T follicular helper cell (primary cell): ENCODE measurements at places on chromosomes 13 and 19.

DNA sequence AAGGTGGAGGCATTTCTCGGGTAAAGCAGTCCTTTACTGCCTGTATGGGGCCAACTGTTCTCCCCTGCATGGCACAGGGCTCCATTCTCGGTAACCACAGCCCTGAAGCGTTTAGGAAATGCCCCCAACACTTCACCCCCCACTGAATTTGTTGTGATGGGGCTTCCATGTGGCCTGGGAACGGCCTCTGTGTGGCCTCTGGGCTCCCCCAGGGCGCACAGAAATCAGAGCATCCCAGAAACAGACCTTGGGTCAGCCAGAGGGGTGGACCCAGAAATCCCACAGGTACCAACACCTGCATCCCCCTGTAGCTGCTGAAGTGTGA, 153.7 kb upstream of the VSTM2B start:
- DNase-seq: no peak

GRCh38 chr13:45784755-45785675, 66.5 kb downstream of the SIAH3 start:
- DNase-seq: no peak

DNA sequence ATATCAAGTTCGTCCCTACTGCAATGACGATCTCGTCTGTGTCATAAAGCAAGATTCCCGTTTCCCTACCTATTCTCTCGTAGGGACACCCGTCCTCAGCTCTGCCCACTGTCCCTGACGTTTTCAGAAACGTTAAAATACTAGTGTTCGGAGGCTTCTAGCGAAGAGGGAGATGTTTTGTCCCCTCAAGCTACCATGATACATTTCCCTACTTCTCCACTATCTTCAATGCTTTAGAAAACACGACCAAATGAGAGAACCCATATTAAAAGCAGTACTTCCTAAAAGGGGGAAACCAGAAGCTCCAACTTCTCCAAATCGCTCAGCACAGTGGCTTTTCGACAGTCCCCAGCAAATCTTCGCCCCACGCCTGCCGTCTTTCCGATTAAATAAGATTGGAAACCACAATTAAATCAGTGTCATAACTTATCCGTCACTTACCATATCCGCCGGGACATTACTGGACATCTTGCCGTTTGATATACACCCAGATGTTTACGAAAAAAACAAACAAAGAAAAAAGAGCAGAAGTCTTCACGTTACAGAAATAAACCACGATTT, 1.3 kb downstream of the UBL3 start:
- no peak for DNase-seq

- DNase-seq: no peak
Measured at GRCh38 chr13:104006625-104007075, 940.4 kb upstream of the SLC10A2 start.

GRCh38 chr13:26784704-26785639, 24.4 kb upstream of the GPR12 start:
- DNase-seq: no peak

DNA sequence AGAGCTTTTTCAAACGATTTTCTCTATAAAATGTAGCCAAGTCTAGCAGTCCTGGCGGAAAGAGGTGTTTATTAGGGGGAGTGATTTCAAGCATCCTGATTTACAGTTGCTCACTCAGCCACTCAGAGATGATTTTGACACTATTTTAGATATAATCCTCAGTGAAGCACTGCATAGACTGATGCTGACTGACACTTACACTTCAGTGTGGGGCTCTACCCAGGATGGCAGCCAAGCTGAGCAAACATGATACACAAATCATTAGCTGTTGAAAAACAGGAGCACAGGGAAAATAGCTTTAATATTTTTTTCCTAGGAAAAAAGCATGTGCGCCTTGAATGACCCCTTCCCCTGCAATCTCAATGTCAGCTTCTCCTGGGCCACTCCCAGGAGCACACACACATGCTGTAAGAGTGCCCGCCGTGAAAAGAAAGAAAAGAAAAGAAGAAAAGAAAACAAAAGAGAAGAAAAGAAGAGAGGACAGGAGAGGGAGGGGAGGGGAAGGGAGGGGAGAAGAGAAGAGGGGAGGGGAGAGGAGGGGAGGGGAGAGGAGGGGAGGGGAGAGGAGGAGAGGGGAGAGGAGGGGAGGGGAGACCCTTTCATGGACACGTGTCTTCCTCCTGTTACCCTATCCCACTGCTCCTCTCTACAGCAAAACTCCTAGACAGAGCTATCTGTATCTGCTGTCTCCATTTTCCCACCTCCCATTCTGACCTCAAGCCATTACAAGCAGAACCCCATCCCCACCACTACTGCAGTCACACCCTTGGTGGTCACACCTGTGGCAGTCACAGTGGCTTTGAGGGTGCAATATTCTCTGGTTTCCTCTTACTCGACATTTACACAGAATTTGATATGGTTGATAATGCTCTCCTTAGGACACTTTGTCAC, 36.4 kb downstream of the RCBTB2 start:
- no peak for DNase-seq

- no peak for DNase-seq
Measured at GRCh38 chr13:47813718-47814117, 187.4 kb downstream of the SUCLA2 start.

DNA sequence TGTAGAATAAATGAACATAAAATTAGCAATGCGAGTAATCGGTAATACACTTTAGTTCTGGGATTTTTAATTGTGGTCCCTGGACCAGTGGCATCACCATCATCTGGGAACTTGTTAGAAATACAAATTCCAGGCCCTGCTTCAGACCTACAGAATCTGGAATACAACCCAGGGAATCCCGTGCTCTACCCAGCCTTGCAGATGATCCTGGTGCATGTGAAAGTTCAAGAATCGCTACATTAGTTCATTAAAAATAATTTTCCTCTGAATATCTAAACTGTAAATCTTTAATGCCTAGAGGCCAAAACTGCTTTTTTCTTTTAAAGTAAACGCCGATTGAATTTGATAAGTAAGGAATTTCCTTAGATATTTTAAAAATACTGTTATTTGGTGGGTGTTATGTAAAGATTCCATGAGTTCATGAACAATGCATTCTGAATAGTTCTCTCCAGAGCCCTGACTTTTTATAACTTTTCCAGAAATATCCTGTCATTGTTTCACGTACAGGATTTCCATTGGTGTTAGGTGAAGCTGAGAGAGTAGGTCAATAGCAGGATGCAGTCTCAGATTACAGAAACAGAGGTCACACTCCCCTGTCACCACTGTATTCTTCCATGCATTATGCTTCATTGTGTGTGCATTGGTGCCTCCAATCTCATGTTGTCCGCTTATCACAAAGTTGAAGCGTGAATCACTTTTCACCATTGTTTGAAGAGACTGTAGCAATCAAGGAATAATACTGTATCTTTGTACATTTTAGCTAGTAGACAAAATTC, 596.5 kb upstream of the KLF12 start:
- no peak for DNase-seq

- no peak for DNase-seq
Measured at GRCh38 chr13:25657157-25657556, 285.4 kb downstream of the ATP8A2 start.

DNA sequence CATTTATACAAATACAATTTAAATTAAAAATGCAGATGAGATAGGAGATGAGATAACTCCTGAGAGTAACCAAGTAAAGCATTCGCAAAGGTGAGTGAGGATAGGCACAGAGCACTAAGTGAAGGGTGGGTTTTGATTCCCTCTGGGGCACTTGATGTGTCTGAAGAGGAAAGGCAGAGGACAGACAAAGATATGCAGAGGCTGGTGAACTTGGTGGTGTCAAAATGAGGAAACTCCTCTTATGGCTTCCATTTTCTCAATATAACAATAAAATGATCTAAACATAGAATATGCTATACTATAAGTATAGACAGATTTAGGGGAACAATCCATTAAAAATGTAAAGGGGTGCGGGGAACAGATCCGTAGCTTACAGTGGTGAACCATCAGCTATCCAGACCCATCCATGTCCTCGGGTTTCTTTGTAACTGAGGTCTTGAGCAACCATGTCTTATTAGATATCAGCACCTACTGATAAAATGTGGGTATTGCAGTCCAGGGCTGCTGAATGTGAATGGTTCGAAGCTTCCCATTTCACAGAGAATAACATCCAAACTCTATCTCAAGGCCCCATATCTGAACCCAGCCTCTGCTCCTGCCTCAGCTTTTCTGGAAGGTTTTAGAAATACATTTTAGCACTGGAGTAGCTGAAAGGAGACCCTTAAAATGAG, 73.9 kb upstream of the SLC10A2 start:
- no peak for DNase-seq

- DNase-seq: no peak
Measured at GRCh38 chr13:113901231-113901630, 37.4 kb upstream of the GAS6 start.

GRCh38 chr13:50581586-50582196, 261.8 kb downstream of the DLEU7 start:
- no peak for DNase-seq

DNA sequence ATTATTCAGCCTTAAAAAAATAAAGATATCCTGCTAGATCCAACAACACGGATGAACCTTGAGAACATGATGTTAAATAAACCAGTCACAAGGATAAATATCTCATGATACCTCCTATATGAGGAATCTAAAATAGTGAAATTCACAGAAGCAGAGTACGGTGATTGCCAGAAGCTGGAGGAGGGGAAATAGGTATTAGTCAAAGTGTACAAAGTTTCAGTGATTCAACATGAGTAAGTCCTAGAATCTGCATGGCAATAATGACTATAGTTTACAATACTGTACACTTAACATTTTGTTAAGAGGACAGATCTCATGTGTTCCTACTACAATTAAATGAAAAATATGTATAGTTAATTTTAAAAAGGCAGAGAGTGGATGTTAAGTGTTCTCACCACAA, 206.6 kb upstream of the SLC10A2 start:
- no peak for DNase-seq

GRCh38 chr13:74015137-74015536, 119.1 kb downstream of the KLF12 start:
- DNase-seq: no peak

GRCh38 chr19:11693505-11694499, 44.9 kb downstream of the ZNF823 start:
- DNase-seq: no peak

GRCh38 chr13:75321084-75321483, 160.9 kb downstream of the TBC1D4 start:
- DNase-seq: no peak

GRCh38 chr19:17391371-17392151, 2.4 kb downstream of the CCDC194 start:
- no peak for DNase-seq

GRCh38 chr13:75216038-75216437, 265.9 kb downstream of the TBC1D4 start:
- no peak for DNase-seq

DNA sequence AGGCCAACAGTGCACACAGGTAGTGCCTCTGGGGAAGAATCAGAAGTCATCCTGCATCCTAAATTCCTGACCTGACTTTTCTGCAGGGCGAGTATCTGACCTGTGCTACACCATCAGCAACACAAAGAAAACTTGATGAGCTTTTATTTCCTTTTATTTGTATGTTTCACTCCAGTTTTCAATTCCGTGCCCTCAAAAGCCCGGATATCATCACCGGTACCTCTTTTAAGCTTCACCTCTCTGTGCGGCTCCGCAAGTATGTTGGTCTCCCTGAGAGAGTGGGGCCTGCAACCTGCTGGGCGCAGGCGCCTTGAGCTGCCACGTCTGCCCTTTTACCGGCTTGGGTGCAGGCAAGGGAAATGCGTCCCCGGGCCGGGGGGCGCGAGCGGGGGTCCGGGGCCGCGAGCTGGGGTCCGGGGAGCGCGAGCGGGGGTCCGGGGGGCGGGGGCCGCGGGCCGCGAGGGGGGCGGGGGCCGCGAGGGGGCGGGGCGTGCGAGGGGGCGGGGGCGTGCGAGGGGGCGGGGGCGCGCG, 4.3 kb upstream of the DUXA start:
- DNase-seq: peak; percentile 12

GRCh38 chr19:46466536-46467196, 4.7 kb downstream of the PNMA8A start:
- no peak for DNase-seq

GRCh38 chr13:29490561-29490885, 105.0 kb downstream of the SLC7A1 start:
- no peak for DNase-seq

GRCh38 chr13:27977476-27978300, 8.6 kb upstream of the CDX2 start:
- no peak for DNase-seq

DNA sequence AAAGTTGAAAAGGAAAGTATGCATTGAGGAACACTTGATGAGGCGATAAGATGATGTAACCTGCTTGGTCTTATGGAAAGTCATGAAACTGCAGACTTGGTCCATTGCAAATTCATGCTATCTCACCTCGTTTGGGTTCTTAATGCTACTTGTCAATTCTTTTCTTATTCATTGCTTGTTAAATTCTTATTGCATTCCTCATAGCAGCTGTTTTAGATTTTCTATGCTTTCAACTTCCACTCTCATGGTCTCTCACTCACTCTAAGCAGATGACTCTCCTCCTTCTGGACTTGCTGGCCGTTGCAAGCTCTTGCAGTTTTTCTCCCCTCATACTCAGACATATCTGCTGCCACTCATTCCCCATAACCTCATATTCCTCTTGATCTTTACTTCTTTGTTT, 67.8 kb upstream of the CSNK1A1L start:
- DNase-seq: no peak

DNA sequence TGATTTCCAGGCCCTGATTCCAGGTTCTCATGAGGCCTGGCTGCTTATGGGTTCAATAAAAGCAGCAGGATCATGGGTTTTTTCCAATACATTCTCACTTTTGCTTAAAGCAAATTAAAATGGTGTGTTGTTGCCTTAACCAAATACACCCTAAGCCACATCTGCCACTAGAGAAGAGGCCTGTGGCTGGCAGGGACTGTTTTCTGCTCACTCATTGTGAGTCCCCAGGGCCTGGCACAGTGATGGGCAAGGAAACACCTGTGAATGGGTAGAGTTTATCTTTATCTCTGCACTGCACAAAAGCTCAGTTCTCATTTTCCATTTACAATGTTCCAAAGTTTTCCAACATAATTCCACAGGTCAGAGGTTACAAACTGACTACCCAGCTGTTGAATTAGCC, 726.0 kb downstream of the UQCRFS1 start:
- no peak for DNase-seq

GRCh38 chr13:98650396-98651107, 73.6 kb upstream of the STK24 start:
- no peak for DNase-seq

GRCh38 chr13:28659621-28659970, 666 bp downstream of the POMP start:
- DNase-seq: no peak

DNA sequence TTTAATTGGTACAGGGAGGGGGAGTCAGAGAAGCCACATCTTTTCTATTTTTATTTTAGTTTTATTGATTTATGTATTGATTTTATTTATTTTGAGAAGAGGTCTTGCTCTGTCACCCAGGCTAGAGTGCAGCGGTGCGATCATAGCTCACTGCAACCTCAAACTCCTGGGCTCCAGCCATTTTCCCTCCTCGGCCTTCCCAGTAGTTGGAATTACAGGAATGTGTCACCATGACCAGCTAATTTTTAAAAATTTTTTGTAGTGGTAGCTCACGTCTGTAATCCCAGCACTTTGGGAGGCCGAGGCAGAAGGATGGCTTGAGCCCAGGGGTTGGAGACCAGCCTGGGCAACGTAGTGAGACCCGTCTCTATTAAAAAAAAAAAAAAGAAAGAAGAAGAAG, 4.1 kb downstream of the IL27RA start:
- DNase-seq: no peak
